ENCODE measurements at places on chromosomes 5 and 9. TPM values are rescaled to one million over a fixed set of nuclear protein-coding genes. Genes with fewer than 3 reads are reported as not detected.

CCDC171 gene
- total RNA-seq = 1.7 TPM

NME5 gene
- total RNA-seq = 2.1 TPM

CAVIN4 gene
- 1.1 TPM for total RNA-seq

C5orf22 gene
- 8.8 TPM for total RNA-seq

ADRA1B gene
- total RNA-seq = not detected

LIX1 gene
- not detected for total RNA-seq

RLN2 gene
- total RNA-seq = not detected

ORM1 gene
- not detected for total RNA-seq

RORB gene
- 0.82 TPM for total RNA-seq

PRRX2 gene
- total RNA-seq = 15.1 TPM

SHC3 gene
- total RNA-seq = 36.8 TPM

PARP8 gene
- 13.1 TPM for total RNA-seq

OR1J4 gene
- 0.15 TPM for total RNA-seq

PCA3 gene
- total RNA-seq = not detected

OSTF1 gene
- 40.1 TPM for total RNA-seq

Data from smooth muscle cell of the coronary artery (primary cell).